Hematopoietic multipotent progenitor cell treated with erythropoietin and hydrocortisone succinate and interleukin-3 and kit ligand, for 8 days (in vitro differentiated cells): ENCODE measurements at places on chromosomes 5 and 9.
A peak's percentile ranks its signal among the peaks of the same experiment; 100 is the strongest.

- DNase-seq: peak; percentile 16
Observed at GRCh38 chr5:83608122-83608521, 112.5 kb downstream of the HAPLN1 start.

- no peak for DNase-seq
Observed at GRCh38 chr9:4417578-4418325, 72.5 kb upstream of the SLC1A1 start.

DNA sequence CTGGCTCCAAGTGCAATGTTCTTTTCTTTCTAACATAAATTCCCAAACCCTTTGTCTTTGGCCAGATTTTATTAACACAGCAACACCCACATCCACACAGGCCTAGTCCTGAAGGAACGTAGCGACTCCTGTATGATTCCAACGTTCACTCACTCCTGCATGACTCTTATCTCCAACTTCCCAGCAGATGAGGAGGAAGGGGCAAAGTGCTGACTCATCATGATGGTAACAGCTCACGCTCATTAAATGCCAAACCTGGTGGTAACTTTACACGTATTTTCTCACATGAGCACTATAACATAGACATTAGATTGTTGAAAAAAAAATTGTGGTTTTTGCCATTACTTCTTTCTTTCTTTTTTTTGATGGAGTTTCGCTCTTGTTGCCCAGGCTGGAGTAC, 1349.5 kb downstream of the EFNA5 start:
- no peak for DNase-seq

GRCh38 chr5:151664694-151665585, 21.8 kb downstream of the SPARC start:
- DNase-seq: no peak
